ENCODE measurements at places on chromosomes 5 and 9.
A peak's percentile ranks its signal among the peaks of the same experiment; 100 is the strongest.

GRCh38 chr5:14063138-14063537, 80.0 kb upstream of the TRIO start:
- no peak for DNase-seq

DNA sequence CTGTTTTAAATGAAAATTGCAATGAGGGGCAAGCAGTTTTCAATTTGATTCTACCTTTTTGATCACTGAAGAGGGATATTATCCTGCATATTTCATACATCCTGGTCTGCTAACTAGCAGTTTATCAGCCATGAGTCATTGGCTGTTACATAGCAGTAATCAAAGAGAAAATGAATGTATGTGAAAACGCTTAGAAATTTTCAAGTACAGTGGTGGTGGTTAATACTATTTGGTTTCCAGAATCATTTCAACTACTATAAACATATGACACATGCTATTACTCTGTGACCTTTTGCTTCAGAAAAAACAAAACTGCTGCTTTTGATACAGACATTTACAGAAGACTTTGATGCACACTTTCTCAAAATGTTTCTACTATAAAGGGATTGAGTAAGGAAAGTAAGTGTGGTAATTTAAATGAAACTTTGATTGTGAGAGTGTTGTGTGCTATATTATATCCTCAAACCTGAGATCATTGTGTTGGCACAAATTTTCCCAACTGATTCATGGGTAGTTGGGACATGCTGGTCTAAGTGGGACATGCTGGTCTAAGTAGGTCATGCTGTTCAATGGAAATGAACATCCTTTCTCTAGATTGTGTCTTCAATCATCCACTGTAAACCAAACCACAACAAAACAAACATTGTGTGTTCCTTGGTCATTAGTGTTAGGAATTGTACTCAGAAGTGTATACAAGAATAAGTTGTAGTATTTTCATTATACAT, 5.1 kb downstream of the RNF14 start:
- DNase-seq = no peak

DNA sequence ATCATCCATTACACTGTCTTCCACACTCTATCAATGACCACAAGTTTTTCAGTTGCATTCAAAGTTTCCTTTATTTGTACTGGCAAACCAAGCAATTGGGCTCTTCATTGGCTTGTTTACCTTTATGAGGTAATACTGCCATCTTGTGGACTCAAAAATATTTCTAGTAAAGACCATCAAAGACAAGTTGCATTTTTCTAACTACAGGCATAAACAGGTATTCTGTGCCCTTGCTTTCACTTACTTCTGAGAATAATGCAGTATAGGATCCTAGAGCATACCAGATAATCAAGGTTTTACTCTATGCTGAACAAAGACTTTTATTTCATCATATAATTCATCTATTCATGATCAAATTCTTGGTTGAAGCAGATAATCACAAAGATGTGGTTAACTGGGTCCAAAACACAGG, 173.7 kb upstream of the POU5F2 start:
- peak; percentile 84 for DNase-seq

- DNase-seq = no peak
These were observed 161.3 kb downstream of the OLFM1 start for GRCh38 chr9:135248721-135249120.

DNA sequence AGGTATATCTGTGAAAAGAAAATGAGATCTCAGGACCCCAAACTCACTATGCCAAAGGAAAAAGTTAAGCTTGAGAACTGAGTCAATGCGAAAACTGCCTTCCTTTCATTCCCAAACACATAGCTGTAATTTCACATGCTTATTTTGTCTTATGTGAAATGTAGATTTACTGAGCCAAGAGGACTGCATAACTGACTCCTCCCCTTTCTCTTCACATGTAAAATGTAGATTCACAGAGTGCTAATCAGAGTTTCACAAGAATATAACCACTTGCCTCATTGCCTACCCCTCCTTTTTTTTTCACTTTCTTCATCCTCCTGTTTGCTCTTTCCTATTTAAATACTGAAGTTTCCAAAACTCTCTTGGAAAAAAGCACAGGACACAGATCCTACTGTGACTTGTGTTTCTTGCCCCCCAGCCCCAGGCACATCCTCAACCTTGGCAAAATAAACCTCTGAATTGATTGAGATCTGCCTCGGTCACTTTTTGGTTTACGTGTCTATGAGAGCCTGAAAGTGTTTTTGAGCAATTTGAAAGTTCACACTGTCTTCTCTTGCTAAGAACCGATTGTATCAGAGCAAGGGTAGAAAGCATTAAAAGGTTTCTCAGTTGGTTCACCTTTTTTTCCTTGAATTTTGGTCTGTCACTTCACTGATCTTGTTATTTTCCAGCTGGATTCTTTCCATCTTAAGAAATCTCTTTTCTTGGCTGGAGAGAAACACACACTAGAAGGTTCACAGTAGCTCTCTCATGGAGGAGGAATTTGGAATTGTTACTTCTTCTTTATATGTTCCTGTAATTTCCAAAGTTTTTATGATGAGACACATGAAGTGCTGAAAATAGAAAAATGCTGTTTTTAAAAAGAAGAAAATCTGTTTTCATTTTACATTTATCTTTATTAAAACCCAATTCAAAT, 44.8 kb upstream of the SNAPC3 start:
- peak; percentile 7 for DNase-seq

DNA sequence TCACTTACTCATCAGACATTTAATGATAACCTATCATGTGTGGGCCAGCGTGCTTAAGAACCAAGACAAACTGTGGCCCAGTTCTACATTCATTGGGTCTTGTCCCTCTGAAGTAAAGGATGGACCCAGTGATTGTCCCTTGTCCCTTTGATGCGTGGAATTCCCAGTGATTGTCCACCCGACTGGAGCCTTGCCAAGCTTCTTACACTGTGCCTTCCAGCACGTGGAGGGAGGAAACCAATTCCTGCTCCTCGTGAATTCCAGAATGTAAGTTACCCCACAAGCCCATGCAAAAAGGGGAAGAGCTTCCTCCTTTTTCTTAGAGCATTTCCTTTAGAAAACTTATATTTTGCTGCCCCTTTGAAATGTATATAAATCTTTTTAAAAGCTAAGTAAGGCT, 7.9 kb downstream of the CKMT2 start:
- no peak for DNase-seq

- DNase-seq = no peak
These were observed 219.1 kb downstream of the NDUFS4 start for GRCh38 chr5:53779541-53779981.

DNA sequence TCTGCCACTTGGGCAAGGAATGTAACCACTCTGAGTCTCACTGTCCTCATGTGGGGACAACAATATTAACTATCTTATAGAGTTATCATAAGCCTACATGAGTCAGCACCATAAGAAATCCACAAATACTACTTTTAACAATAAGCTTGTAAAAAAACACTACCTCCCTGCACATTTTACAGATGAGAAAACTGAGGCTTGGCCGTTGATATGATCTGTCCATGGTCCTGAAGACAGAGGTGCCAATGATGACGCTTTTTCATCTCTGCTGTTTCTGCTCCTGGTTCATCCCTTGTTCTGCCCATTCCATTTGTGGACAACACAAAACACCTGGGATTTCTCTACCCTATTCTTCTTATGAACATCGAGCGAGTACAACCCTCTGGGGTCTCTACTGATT, 23.4 kb upstream of the STRBP start:
- no peak for DNase-seq

GRCh38 chr5:98775246-98776065, 2.0 kb downstream of the RGMB start:
- no peak for DNase-seq

GRCh38 chr9:23447166-23447565, 378.9 kb downstream of the ELAVL2 start:
- peak; percentile 39 for DNase-seq

DNA sequence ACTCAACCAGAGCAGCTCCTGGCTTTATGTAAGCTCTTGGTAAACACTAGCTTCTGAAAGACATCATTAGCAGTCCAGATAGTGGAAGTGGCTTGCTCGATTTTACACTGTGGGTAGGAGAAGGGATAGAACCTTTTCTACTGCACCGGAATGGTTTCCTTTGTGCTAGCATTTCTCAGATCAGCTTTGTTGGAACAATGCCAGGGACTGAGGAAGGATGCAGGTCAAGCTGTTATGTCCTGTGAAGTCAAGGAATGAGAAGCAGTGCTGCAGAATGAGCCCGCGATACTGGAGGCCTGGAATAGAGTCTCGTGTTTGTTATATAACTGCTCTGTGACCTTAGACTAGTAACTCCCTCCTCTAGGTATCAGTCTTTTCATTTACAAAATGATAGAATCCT, 233.6 kb downstream of the GABRB2 start:
- DNase-seq = no peak

DNA sequence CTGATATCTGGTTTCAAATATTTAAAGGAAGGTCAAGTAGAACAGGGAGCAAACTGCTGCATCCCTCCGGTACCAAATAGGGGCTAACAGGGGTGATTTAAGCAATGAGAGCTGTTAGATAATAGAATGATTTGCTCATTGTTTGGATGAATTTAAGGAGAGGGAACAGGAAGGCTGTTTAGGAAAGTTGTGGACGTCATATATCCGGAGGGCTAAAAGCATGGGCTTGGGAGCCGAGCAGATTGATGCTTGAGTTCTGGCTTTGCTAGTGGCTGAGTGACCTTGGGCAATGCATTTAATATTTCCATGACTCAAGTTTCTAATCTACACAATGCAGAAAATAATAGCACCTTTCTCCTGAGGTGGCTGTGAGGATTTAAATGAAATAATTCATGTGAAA, 85.4 kb upstream of the RPS23 start:
- DNase-seq = no peak

- no peak for DNase-seq
These were observed 175.8 kb downstream of the RAPGEF6 start for GRCh38 chr5:131459216-131459615.

DNA sequence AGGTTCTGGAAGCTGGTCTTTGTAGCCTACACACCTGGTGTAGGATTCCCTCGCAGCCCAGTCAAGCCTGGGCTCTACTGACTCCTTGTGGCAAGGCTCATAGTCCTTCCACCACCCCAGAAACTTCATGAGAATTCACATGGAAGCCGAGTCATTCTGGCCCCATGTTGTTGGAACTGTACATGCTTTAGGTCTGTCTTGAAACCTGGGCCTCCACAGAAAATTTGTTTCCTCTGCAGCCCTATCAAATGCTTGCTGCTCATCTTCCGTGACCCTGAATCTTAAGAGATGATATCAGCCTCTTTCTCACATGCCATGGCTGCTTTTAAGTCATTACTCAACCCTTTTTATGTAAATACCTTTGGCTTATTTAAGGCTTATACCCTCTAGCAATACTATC, 113.4 kb upstream of the GRHPR start:
- DNase-seq = peak; percentile 65

DNA sequence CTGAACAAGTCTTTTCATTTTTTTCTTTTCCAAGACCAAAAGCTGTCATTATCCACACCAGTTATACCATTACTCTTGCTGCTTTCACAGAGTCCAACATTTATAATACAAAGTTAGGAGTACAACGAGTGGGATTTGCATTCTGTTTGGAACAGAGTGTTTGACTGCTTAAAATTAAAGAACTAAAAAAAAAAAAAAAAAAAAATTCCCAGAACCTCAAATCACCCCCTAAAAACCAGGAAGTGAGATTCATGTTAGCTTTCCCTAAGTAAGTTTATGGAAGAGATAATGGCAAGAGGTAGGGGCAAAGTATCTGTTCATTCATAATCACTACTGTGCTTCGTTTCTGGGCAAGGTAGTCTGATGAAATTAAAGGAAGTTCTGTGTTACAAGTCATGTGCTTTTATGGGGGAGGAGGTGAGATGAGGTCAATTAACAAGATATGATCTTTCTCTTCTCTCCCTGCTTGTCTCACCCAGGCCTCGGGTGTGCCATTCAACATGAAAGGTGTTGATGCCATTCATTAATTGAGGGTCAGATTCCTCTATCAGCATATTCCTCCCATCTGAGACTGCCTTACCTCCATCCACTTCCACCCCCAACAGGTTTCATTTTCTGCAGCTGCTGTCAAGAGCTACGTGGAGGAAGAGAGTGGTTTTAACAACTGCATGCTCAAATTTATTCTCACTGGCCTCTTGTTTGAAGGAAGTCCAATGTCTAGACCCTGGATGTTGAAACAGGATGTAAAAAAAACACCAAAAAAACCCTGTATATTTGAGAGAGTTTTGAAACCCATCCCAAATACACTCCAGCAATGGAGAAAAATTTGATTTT, 58.1 kb downstream of the MARCHF3 start:
- DNase-seq = no peak

- DNase-seq = no peak
These were observed 153.5 kb upstream of the IRX2 start for GRCh38 chr5:2904956-2905355.

GRCh38 chr5:181258576-181258975, 2.4 kb downstream of the TRIM52 start:
- DNase-seq = no peak

DNA sequence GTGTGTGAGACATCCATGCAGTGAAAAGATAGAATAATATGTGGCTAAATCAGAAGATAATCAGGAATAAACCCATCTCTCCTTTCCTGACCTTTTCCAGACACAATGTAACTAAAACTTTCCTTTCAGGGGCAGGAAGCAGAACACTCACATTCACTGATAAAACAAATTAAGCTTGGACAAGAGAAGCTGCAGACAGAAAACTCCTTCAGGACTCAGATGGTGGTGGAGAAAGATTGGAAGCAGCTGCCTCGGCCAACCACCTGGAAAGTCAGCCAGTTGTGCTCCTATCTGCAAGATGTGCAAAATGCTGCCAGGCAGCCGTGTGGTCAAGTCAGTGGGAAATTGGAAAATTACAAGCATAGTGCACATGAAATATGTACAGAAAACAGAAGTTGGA, 26.9 kb downstream of the RASEF start:
- no peak for DNase-seq

GRCh38 chr9:13939134-13939533, 374.8 kb downstream of the NFIB start:
- DNase-seq = no peak

DNA sequence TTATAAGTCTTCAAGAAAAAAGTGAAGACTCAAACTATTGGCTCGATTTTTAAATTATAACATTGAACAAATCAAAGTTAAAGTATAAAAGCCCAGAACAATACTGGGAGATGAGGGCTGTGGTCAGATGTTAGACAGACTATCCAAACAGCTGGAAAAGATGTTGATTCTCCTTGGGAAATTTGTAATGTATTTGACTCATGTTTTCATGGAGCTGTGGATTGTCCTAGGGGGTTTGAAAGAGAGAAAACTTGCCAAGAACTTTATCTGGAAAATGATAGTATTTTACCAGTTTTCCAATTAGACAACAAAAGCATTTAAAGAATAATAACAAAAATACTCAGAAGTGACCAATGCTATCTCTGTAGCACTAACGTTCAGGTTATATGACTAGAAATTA, 339.2 kb downstream of the ARL15 start:
- no peak for DNase-seq

- DNase-seq = no peak
These were observed 57.5 kb downstream of the TSPAN17 start for GRCh38 chr5:176704817-176705216.

- DNase-seq = no peak
These were observed 274.3 kb upstream of the DMRT1 start for GRCh38 chr9:567128-567746.

- DNase-seq = no peak
These were observed 20.2 kb downstream of the ZBED3 start for GRCh38 chr5:77066823-77067442.
